ENCODE measurements at places on chromosomes 4 and X.
A peak's percentile ranks its signal among the peaks of the same experiment; 100 is the strongest.

DNA sequence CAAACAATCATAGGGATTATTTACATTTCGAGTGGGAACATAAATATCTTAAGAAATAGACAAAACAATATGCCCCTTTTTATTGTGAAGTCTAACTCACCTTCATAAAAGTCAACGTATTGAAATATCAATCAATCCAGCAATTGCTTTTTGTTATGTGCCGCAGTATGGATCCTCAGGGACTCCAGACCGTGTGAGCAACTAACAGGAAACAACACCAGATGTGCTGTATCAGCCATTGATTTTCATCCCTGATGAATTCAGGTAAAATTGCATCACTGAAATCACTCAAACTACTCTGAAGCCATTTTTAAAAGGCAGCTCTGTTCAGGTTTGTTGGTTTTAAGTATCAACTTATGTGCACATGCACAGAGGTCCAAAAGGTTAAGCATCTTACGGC, 197.3 kb upstream of the FAT1 start:
- no peak for DNase-seq

DNA sequence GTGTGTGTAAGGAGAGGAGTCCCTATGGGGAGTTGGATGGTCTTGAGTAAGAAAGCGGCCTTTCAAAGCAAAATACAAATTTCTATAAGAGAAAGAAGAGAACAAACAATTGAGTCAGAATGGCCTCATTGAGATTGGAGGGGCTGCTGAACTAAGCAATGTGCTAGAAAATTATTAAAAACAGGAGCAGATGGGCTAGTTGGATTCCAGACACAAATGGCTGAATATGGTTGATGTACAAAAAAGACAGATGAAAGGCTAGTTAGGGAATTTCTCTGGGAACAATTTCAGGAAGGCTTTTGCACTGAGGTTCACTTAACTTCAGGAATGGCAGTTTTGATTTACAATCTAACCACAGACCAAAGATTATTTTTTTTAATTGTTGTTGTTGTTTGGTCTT, 1806.8 kb upstream of the TENM3 start:
- DNase-seq, result no peak

- no peak for DNase-seq
Observed at GRCh38 chr4:39043861-39044363, 11.7 kb upstream of the TMEM156 start.

GRCh38 chr4:177064116-177064515, 245.6 kb upstream of the NEIL3 start:
- DNase-seq, result no peak

GRCh38 chrX:113833096-113834055, 750.5 kb upstream of the HTR2C start:
- no peak for DNase-seq

GRCh38 chrX:24113181-24113580, 36.3 kb upstream of the ZFX start:
- DNase-seq, result no peak

GRCh38 chr4:123555807-123556273, 159.2 kb downstream of the SPRY1 start:
- DNase-seq, result no peak

DNA sequence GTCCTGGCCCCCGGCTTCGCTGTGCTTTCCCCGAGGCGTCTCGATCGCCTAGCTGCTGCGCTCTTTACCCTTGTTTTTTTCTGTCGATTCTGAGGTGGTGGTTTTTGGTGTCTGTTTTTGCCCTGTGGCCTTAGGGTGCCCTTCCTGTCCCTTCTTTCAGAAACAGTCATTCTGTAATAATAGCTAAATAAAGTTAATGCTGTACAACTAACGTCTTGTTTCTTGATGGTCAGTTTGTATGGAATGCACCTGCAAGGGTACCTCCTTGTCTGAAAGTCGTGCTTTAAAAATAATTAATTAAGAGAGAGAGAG, 686 bp downstream of the FIP1L1 start:
- DNase-seq, result no peak

- no peak for DNase-seq
Observed at GRCh38 chr4:145498430-145498829, 16.8 kb downstream of the SMAD1 start.

- DNase-seq, result no peak
Observed at GRCh38 chr4:76550966-76551780, 116.1 kb downstream of the SHROOM3 start.

GRCh38 chrX:17475449-17476217, 100.6 kb downstream of the NHS start:
- no peak for DNase-seq

GRCh38 chr4:105714932-105715331, 6.3 kb downstream of the GSTCD start:
- no peak for DNase-seq

GRCh38 chr4:151801547-151802516, 41.0 kb upstream of the GATB start:
- no peak for DNase-seq

DNA sequence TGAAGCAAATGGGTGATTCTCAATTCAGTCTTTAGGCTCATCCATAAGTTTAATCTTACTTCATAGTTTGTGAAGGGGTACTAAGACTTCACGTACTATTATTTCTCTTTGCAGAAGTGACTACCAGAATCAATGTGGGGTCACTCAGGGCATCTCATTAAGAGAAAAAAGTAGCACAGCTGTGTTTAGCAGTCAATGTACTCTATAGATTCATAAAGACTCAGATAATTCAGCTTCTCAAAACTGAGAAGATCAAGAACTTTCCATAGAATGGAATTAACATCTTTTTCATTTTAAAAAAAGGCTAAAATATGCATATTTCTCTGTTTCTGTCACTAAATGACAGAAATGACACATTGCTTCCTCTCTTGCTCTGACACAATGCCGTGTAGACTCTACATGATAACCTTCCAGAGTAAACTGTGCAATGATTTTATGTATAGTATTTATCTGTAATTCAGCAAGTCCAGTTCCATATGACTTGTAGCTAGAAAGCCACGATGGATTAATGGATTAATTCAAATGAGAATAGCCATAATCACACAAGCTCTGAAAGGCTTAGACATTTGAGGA, 20.3 kb upstream of the LSM6 start:
- no peak for DNase-seq

GRCh38 chr4:79917246-79917645, 155.8 kb downstream of the ANTXR2 start:
- DNase-seq, result no peak

DNA sequence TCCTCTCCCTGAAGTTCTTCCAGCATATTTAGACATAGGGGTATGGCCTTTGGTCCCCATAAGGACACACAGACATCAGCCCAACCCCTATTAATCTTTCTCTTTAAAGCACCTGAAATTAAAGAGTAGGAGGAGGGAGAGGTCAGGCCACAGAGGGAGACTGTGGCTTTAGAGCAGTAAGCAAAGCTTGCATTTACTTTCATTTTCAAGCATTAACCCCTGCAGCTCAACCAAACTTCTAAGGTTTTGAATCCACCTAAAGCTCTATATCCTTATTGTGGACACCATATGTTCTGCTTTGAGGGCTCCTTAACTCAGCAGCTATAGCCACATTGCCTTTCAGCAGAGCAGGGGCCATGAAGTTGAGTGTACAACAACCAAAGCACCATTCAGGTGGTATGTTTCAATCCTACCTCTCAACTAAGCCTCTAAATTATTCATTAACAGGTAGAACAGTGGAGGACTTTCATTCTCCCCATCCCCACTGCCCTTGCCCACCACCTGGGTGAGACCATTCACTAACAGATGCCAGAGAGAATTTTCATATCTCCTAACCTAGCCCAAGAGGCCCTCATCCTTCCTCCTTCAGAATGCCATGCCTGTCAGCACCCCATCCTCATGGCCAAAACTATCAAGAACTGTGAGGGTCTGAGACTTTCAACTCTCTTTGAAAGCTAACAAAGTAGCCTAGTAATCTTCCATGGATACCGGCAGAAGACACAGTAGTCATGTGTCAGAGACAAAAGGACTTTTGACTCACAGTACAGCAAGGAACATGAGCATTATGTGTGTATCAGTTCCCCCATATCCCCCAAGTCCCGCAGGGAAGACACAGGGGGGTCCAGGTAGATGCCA, 20.8 kb downstream of the LIN54 start:
- DNase-seq, result no peak

- DNase-seq, result no peak
Observed at GRCh38 chr4:95929448-95930064, 89.7 kb downstream of the PDHA2 start.

DNA sequence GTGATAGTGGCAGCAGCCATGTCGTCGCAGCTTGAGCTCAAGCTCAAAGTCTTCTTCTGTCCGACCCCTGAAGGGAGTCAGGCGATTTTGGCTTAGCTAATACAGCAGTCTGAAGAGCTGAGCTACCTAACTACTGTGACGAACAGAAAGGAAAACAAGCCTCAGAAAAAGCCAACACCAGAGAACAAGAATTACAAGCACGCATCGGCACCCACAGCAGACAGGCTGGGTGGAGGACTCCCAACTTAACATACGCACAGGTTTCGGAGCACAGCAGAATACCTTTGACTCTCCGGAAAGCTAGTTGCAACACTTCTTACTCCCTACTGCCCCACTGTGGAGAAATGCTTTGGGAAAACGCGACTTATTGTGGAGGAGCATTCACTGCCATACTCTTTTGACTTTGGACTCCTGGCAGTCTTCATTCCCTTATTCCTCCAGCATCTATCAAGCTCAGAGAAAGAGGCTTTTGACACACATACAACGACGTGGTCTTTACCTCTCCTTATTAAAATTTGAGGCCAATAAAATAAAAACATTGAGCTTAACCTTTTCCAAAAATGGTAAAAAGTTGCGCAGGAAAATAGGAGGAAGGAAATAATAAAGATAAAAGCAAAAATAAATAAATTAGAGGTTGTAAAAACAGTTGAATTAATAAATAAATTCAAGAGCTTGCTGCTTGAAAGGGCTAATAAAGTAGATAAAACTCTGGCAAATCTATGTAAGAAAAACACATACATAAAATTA, 41.3 kb upstream of the GPC3 start:
- DNase-seq, result peak; percentile 33

DNA sequence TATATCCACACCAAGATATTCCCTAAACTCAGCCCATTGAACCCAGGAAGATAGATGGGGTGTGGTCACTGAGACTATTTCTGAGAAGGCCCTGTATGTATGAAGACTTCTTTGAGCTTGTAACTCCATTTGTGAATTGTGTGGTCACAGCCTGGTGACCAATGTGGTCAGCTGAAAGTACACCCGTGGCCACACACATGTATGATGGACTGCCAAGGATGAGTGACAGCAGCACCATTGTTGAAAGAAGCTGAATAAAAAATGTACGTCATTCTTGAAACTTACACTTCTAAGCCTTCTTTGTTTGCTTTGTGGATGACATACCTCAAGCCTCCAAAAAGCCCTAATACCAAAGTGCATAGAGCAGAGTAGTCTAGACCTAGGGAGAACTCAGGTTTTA, 581.4 kb downstream of the RAB28 start:
- DNase-seq, result no peak

DNA sequence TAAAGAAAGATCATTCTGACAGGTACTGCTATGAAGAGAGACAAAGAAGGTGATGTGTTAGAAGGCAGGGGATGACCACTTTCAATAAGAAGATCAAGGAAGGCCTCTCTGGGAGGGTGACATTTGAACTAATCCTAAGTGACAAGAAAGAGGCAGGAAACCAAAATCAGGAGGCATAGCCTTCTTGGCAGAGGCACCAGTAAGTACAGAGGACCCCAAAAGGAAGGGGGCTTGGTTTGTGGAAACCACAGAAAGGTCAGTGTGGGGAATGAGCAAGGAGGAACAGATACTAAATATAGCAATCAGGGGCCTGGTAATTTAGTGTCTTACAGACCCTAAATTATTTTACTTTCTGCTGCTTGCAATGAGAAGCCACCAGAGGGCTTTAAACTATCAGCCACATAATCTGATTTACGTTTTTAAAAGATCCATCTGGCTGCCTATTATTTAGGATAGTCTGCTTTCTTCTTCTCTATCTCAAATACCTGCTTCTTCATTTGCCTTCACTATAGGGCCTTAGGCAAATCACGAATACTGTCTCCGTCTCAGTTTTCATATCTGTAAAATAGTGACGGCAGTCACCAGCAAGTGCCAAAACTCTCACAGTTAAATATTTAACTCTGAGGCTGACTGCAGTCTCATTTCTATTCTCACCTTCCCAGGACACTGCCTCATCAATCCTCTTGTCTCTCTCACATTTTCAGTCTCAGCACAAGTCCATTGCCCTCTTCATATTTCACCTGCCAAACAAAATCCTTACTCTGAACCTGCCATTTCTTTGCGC, 16.7 kb downstream of the NR3C2 start:
- no peak for DNase-seq

All from NCI-H446 treated with DMSO at 0.1 percent for 48 hours (cell line).